Ascending aorta (tissue), 2 donors: ENCODE measurements at places on chromosomes 11 and 22. TPM values are rescaled to one million over a fixed set of nuclear protein-coding genes. Genes with fewer than 3 reads are reported as not detected.
A peak's percentile ranks its signal among the peaks of the same experiment; 100 is the strongest.

DNA sequence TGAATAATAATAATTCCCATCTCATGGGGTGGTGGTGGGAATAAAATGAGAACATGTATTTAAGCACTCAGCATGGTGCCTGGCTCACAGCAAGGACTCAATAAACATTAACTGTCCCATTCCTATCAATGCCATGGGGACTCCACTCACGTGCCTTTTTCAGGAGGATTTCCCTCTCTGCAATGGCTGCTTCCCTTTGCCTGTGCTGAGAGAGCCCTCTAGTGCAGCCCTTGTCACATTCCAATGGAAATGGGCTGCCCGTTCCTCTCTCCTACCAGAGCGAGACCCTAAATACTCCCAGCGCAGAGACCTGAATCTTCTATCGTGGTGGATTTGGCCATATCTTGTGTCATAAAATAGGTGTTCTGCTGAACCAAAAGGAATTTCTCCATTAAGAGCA is 621.5 kb upstream of the B3GAT1 start:
- no peak for DNase-seq

The AQP11 gene
- total RNA-seq = 0.64 TPM

DNA sequence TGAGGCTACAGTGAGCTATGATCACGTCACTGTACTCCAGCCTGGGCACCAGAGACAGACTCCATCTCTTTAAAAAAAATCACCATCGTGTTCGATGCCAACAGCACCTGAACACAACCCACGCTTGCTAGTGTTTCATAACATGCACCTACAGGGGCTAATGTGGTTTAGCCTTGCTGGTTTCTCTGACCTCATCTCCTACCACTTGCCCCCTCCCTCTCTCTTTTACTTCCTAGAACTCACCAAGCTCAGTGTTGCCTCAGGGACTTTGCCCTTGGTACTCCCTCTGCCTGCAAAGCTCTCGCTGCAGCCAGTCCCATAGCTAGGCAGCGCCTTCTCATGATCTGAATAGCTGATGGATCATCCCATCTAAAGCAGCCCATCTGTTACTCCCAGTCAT is 99.8 kb downstream of the FBXO7 start:
- no peak for DNase-seq

The A4GALT gene
- 85.1 TPM for total RNA-seq

DNA sequence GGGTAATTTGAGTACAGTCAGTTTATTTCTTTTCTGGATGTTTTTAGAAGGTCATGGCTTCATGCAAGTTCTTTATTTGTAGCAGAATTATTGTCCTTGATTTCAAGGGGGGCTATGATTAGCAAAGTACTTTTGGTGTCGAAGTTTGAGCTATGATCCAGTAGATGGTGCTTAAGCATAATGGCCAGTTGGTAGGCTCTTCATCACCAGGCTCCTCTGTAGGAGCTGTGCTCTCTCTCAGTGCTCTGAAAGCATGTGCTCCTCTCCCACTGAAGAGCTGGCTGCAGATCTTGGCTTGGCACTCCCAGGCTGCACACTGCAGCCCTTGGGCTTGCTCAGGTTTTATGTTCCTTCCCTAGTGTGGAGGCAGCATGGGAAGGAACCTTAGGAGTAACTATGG is 852.7 kb downstream of the LUZP2 start:
- no peak for DNase-seq

- no peak for DNase-seq
Observed at GRCh38 chr11:112267188-112267591, 6.5 kb upstream of the PLET1 start.

The JHY gene
- 1.3 TPM for total RNA-seq

GRCh38 chr11:20672575-20672974 is 3.2 kb downstream of the NELL1 start:
- DNase-seq = no peak

GRCh38 chr11:120123946-120124345 is 14.0 kb downstream of the TRIM29 start:
- DNase-seq = no peak

GRCh38 chr22:36151006-36151595 is 9.5 kb downstream of the APOL3 start:
- DNase-seq = no peak

GRCh38 chr11:116272181-116272789 is 500.5 kb downstream of the BUD13 start:
- DNase-seq = no peak

DNA sequence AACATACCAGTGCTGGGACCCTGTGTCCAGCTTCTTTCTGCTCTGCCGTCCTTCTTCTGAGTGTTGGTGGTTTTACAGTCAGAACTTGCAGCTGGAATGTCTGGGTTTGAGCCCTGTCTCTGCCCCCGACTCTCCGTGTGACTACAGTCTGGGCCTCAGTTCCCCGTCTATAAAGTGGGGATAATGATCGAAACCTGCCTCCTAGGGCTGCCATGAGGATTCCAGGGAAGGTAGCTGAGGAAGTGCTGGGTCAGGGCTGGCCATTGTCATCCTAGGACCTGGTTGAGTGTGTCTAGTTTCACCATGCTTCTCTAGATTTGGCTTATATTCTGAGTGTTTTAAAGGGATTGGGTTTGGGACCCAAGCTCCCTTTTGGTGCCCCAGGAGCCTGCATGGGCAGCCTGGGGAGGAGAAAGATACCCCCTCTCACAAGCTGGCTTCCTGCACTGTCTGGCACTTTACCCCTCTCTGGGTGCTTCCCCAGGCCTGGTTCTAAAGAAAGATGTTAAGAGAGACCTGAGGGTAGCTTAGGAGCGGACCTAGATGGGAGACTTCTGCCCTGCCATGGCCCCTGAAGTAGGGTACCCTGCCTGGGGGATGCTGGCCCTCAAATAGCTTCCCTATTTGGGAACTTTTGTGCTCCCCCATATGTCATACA is 49.9 kb downstream of the TSPAN18 start:
- DNase-seq = no peak

- no peak for DNase-seq
Observed at GRCh38 chr22:26828311-26828710, 170.9 kb downstream of the MIAT start.

The OR52E8 gene
- not detected for total RNA-seq

GRCh38 chr11:129657866-129658525 is 157.7 kb upstream of the TMEM45B start:
- DNase-seq = no peak

- DNase-seq = peak; percentile 37
Observed at GRCh38 chr11:35082321-35083180, 56.4 kb upstream of the CD44 start.

DNA sequence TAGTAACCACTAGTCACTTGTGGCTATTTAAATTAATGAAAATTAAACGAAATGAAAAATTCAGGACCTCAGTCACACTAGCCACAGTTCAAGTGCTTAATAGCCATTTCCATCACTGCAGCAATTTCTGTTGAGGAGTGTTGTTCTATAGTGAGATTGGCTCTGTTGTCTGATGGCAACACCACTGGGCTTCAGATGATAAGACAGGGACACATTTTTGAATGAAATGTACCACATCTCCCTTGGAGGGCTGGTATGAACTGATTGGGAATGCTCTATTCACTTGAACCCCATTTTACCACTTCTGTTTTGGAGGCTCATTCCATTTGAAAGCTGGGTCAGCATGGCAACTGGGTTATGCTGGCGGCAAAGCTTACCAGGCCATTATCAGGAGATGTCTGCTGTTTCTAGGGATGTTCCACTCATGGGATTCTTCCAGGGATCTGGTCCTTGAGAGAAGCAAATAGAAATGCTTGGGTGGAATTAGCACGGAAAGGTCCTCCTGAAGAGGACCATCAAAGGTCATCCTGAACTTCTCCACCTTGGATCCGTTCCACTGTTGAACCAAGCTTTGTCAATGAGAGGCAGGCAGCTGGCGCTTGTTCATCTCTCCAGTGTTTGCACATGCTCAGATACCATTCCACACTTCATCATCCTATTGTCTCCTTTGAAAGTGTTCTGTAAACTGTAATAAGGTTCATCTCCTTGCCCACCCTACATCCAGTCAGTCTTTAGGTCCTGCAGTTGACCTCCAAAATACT is 7.6 kb downstream of the AMOTL1 start:
- DNase-seq = no peak

DNA sequence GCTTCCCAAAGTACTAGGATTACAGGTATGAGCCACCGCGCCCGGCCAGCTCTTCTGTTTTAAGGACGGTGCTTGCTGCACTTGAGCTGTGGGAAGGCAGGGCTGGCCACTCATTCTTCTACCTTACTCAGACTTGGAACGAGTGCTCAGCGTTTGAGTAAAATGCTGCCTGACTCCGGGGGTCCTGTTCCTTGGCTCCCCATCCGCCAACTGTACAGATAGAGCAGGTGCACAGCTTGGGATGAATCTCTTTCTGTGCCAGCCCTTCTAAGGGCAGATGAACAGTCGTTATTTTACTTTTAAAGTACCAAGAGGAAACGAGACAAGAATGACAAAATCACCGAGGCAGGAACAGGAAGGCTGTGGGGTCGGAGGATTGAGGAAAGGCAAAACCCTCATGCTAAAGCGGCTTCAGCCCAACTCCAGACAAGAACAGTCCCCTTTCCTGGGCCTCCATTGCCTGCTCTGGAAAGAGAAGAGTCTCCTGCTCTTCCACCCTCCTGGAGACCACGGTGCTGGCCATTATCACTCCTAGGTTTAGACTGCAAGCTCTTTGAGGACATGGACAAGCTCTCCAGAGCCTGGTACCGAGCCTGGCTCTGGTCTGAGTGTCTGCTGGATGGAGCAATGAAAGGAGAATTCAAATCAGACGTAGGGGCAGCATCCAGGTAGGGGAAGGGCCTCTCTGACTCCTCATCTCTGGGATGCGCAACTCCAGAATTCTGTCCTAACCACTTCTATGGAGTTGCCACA is 1.1 kb upstream of the SUN2 start:
- no peak for DNase-seq

DNA sequence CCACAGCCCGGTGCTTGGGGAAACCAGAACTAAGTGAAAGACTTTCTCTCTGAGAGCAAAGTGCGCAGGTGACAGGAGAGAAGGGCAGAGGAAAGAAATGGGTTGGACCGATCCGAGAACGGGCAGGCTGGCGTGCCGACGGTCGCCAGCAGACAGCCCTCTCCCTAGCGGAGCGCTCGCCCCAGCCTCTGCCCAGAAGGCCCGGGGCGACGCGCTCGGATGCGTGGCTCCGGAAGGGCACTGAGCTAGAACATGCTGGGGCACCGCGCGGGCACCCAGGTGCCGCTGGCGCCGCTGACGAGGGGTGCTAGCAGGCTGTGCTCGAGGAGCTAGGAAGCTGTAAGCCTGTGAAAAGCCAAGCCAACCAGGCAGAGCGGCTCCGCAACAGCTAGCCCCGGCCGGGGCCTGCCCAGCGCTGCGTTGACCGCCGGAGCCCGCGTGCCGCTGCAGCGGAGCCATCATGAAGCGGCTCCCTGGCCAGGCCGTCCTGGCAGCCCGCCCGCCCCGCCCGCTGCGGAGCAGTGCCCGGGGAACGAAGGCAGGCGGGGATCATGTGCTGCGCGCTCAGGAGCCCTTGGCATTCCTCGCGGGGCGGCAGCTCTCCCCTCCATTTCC is 22.1 kb upstream of the RRAS2 start:
- peak; percentile 91 for DNase-seq

The LGALS12 gene
- not detected for total RNA-seq

DNA sequence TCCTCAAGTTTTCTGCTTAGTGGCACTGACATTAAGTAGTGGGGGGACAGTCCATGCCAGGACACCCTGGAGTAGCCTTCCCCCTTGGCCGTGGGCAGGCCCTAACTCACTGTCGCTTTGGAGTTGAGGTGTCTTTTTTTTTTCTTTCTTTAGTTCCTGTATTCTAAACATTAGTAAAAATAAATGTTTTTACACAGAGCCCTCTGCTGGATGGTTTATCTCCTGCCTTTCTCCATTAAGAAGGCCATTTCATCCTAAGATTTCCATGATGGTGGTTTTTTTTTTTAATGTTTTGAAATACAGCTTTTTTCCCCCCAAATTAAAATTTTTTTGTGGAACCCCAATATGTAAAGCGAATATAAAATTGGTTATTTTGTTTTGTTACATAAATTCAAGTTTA is 1.8 kb upstream of the TIGD3 start:
- no peak for DNase-seq

DNA sequence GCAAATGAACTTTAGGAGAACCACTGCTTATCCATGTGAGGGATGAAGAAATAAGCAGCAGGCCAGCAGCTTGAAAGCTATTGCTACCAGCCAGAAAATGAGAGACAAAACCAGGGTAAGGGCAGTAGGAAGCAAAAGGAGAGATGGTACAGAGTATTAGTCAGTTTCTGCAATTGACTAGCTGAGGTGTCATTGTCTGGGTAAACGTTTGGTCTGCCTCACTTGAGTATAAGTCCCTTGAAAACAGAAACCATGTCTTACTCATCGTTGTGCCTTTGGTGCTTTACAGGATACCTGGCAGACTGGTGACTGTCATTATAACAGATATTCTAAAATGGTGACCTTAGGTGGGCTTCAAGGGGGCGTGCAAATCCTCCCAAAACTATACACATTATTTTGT is 63.9 kb upstream of the USP47 start:
- no peak for DNase-seq

The SSTR3 gene
- total RNA-seq = not detected

The DNAJB7 gene
- total RNA-seq = not detected

DNA sequence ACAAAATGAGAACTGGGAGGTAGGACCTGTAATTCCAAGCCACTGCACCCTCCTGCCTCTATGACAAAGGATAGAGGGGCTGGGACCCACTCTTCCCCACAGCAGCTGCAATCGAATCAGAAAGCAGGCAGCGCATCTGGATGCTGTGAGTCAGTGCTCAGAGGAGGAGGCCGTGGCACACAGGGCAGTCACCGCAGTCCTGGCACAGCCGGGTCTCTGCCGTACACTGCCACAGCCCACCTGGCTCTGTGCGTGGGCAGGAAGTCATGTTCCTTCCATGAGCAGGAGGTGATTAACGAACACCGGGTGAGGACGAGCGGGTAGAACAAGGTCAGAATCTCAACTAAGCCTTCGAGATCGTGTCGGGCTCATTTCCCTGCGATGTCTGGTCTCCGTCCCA is 30.2 kb upstream of the PPFIA1 start:
- no peak for DNase-seq

The NXPE2 gene
- total RNA-seq = not detected

- no peak for DNase-seq
Observed at GRCh38 chr11:39690856-39691255, 1768.6 kb downstream of the LRRC4C start.

- DNase-seq = no peak
Observed at GRCh38 chr22:44032126-44032730, 8.1 kb downstream of the PARVB start.

The VSIG10L2 gene
- total RNA-seq = not detected

DNA sequence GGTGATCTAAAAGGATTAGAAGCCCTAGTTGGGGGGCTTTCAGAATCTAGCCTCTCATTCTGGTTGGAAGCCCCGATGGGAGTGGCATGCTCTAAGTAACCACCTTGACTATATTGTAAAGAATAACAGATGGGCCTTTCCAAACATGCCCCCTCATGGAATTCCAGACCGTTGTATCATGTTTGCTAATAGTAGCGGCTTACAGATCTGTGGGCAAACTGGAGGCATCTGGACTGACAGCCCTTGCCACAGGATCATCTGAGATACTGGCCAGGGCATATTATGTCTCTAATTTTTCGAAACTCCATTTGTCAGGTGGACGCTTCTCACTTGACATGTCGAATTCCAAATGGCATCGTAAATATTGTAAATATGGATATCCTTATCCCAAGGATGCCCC is 10.5 kb downstream of the APIP start:
- no peak for DNase-seq

- no peak for DNase-seq
Observed at GRCh38 chr11:58742140-58742539, 10.4 kb upstream of the GLYAT start.
